Activated T-cell treated with anti-CD3 and anti-CD28 coated beads for 4 hours (primary cell): ENCODE measurements at places on chromosomes 16 and 17.
A peak's percentile ranks its signal among the peaks of the same experiment; 100 is the strongest.

DNA sequence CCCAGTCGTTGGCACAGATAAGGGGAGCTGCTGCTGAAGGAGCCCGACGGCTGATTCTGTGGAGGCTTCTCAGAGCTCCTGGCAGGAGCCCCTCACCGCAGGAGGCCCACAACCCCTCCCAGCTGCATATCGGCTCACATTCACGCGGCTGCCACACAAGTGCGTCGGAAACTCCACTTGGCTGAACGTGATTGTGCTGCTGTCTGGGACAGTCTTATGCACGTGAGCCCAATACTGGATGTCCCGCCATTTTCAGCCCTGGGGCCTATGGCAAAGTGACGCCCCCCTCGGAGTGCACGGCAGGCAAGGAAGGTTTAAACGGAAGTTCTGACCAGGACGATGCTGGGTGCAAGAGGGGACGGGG lies 8.7 kb upstream of the PITPNA start:
- DNase-seq = no peak

- no peak for DNase-seq
Measured at GRCh38 chr16:89002851-89003830, 26.1 kb upstream of the CBFA2T3 start.

DNA sequence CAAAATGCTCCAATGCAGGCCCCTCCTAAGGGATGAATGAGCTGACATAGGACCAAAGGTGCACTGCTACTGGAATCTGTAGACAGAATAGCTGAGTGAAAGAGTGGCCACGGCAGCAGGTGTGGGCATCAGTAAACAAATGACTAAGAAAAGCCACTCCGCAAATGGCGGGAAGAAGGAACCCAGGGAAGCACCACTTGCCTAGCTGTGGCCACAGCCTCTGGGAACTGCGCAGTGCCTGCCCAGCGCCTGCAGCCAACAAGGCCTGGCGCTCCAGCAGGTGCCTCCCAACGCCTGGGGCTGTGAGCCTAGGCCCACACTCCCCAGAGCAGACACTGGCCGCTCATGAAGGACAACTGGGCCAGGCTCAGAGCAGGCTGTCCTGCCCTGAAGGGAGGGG lies 11.8 kb downstream of the PEMT start:
- no peak for DNase-seq

- no peak for DNase-seq
Measured at GRCh38 chr16:2199095-2199494, 2.7 kb upstream of the CASKIN1 start.

DNA sequence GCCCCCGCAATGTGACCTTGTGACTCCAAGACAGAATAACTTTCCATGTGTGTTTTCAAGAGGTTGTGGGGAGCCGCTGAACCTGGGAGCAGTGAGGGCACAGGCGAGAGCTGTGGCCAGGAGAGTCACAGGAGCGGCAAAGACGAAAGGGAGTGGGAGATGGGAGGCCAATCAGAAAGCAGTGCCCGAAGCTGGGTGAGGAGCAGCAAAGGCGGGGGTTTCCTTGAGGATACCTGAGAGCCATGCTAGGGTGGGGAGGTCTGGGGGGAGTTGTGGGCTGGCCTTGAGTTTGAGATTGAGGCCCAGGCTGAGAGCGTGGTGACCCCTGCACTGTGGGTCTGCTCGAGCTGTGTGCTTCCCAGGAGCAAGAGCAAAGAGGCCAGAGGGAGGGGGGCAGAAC lies 23.2 kb upstream of the NPTX1 start:
- no peak for DNase-seq

GRCh38 chr16:85623250-85623649 lies 10.1 kb downstream of the GSE1 start:
- DNase-seq = no peak

- no peak for DNase-seq
Measured at GRCh38 chr16:87414251-87414680, 22.1 kb downstream of the MAP1LC3B start.

GRCh38 chr17:7852919-7853690 lies 1.8 kb upstream of the TMEM88 start:
- DNase-seq = no peak

GRCh38 chr17:49512296-49513043 lies 17.4 kb downstream of the NGFR start:
- DNase-seq = no peak

DNA sequence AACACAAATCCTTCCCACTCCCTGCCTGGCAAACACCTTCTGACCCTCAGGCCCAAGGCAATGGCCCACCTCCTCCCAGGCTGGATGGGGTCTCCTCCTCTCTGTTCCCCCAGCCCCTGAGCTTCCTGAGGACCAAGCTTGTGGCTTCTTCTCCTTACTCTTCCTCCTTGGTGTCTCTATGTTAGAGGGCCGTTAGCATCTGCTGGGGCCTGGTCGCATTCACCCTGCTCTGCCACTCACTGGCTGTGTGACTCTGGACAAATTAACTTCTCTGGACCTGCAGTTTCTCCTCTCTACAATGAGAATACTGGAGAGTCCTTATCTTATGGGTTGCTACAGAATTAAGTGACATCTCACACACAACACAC lies 725 bp upstream of the MT2A start:
- no peak for DNase-seq

GRCh38 chr16:14963281-14964173 lies 11.3 kb upstream of the PDXDC1 start:
- no peak for DNase-seq

DNA sequence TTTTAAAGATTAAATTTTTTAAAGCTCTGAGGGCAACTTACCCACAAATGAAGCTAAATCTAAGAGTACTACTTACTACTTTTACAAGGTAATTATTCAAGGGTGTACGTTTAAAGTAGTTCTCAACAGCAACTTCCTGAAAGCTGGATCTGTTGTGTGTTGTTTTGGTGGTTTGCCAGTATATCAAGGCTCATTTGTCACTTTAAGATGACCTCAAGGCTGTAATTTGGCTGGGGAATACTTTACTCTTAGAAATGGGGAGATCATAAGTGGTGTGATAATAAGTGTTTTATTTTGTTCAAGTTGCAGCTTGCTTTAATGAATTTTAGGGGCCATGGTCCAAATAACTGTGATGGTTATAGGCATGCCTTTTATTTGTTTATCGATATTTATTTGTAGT lies 30.4 kb downstream of the AP2B1 start:
- DNase-seq = no peak

DNA sequence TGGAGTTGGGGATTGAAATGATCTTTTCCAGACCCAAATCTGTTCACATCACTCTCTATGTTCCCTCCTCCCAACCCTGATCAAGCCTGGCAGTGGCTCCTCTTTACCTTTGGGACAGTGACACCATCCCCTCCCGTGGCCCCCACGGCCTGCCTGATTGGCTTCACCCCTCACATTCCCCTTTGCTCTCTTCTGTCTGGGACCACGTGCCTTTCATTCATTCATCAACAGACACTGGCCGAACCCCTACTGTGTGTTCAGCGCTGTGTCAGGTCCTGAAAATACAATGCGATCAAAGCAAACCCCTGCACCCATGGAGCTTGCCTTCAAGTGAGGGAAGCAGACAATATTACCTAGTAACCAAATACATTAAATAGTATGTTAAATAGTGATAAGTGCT lies 2.2 kb upstream of the ALOX12B start:
- DNase-seq = no peak

- DNase-seq = no peak
Measured at GRCh38 chr16:87671715-87672270, 69.5 kb downstream of the JPH3 start.

DNA sequence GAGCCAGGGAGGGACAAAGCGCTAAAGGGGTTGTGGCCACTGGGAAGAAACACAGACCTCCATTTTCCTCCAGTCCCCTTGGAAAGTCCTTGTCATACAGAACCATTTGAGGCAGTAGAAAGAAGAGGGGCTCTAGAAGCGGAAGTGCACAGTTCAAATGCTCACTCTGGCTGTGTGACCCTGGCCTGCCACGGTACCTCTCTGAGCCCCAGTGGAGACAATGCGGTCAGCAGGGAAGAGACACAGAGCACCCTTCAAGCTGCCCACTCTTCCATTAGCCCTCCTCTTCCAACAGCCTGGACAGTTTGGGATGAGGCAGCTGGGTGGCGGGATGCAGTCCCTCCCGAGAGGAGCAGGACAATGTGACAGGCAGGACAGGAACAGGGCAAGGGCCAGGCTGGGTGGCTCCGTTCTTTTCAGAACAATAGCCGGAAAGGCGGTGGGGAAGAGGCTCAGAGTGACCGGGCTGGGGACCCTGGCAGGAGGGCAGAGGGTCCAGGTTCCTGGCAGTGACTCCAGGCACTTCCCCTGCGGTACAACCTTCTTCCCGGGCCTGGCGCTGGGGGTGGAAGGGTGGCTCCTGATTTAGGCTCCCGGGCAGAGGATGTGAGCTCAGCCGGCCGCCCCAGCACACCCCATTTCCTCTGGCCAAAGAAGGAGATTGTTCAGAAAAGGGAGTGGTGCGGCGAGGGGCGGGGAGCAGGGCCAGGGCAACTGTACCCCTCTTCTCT lies 5.6 kb downstream of the CASKIN2 start:
- no peak for DNase-seq

GRCh38 chr17:44548376-44549230 lies 8.7 kb upstream of the FZD2 start:
- DNase-seq = no peak

DNA sequence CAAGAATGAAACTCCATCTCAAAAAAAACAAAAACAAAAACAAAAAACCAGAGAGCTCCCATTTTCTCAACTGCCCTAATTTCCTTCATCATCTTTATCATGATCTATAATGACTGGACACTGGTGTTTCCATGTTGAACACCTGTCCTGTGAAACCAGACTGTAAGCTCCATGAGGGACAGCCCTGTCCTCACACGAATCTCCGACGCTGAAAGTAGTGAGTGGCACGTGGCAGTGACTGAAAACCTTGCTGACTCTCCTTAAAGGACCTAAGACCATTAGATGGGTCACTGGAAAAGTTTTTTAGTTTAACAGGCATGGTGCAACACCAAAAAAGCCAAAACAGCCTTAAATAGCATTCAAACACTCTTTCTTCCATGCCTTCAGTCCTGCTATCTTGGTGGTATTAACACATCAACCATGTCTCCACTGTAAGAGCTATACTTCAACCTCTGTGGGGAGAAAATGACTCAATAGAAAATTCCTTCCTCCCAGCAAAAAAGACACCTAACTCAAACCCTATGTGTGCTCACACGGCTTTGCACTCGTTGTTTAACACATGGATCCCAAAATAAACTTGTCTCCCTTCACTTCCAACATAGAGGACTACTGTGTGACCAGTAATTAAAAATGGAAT lies 8.3 kb downstream of the AXIN2 start:
- no peak for DNase-seq

GRCh38 chr16:74695450-74696422 lies 4.9 kb downstream of the MLKL start:
- DNase-seq = peak; percentile 25

GRCh38 chr16:51193879-51194278 lies 42.8 kb upstream of the SALL1 start:
- DNase-seq = no peak

DNA sequence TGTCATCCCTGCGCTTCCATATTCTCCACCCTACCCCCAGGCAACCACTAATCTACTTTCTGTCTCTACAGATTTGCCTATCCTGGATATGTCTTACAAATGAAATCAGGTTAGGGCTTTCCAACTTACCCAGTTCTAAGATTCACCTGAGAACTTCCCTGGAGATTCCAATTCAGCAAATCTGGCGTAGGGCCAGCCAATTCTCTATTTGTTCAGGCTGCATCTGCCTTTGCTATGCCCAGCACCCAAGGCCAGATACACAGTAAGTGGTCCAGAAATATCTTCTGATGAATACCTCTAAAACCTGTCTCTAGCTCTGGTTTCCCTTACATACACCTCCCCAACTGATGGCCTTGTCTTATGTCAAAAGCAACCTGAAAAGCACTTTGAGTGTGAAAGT lies 10.4 kb upstream of the CTCF start:
- no peak for DNase-seq

DNA sequence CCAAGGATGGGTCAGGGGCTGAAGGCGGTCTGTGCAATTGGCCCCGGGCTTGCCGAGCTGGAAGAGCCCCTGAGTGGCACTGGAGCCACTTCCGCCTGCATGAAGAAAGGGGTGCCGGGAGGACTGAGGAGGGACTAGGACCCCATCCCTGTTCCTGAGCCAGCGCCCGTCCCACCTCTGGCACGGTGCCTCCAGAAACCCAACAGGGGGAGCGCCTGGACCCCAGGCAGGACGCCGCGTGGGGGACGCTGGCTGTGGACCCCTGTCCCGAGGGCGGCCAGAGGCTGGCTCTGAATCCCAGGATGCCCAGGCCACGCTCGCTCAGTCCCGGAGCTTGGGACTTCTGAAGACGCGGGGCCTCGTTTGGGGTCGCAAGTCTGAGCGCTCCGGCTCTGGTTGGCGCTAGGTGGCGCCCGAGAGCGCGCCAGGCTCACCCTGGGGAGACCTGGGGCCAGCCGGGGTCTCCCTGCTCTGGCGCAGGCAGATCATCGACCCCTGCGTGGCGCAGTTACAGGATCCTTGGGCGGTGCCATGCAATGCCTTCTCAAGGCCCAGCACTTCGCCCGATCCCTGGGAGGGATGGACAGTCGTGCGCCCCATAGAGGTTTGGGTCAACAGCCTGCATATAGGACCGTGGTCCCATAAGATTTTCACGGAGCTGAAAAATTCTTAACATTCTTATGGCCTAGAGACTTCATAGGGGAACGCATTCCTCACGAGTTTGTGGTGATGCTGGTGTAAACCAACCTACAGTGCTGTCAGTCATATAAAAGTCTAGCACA lies 58.5 kb upstream of the CREBBP start:
- DNase-seq = peak; percentile 50

DNA sequence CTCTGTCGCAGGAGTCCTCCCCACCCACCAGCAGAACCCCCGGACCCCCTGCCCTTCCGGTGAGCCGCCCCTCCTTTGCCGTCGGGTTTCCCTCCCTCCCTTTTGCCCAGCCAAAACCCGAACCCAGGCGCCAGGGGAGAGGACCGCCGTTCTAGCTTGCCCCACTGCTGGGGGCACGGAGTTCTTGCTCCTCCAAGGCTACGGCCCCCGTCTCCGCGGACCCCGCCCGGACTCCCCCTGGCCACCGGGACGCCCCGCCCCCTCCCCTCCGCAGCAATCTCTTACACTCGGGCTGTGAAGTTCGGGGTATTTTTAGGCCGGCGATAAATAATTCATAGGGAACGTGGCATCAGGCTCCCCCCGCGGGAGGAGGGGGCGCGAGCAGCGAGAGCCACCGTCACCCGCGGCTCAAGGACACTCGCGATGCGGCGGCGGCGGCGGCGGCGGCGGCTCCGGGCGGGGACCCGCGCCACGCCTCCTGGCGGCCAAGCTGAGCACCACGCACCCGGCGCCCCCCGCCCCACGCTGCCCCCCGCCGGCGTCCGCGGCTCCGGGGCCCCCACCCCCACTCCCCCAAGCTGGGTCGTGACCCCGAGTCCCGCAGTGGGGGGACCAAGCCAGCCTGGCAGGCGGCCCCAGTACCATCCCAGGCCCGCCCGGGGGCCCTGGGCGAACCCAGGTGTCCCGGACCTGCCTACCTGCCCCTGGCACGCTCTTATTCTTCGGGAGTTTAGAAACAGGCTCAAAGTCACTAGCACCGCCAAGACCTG lies at the start of gene GRIN2C:
Gene GRIN2C, minus strand, starts transcription at position 427 of the 770 bp plus-strand sequence. CDS start 4,793 bp downstream, outside the sequence.
- peak; percentile 11 for DNase-seq

- DNase-seq = no peak
Measured at GRCh38 chr16:58428621-58429542, 36.6 kb downstream of the GINS3 start.

- DNase-seq = no peak
Measured at GRCh38 chr17:66949501-66949900, 15.0 kb upstream of the CACNG4 start.
